ENCODE measurements at places on chromosomes 3 and 15.

- no peak for DNase-seq
Measured at GRCh38 chr3:128276146-128276435, 122.8 kb downstream of the EEFSEC start.

DNA sequence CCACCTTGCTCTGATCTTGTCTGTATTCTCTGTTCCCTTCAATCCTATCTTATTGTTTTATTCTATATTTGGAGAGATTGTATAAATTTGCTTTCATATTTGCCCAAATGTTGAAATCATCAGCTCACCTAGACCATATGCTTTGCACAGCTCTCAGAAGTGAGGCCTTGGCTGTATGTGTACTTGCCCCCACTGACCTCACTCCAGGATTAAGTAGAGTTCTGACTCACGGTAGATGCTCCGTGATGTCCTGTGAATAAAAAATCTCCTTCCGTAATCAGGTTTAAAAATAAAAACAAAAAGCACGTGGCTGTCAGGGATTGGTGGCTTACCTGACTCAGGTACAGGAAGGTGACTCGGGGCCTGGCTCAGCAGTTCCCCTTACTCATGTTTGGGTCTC, 162.2 kb downstream of the RYR3 start:
- DNase-seq: no peak

DNA sequence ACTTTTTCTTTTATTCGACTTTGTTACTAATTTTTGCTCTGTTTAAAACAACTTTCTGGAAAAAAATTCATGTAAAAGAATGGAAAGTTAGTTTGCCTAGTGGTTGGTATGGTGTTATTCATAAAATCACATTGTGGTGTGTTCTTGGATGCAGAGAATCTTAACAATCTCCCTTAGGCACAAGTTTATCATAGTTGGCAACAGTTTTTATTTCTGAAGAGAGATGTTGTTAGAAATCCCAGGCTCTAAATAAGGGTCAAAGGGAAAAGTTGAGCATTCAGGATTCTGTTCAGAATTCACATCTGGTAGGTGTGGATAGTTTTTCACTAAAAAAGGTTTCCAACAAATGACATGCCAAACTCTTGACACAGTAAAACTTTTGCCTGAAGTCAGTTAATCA, 6.4 kb downstream of the DUT start:
- DNase-seq: no peak

GRCh38 chr3:142614059-142614626, 17.9 kb downstream of the PLS1 start:
- DNase-seq: no peak

GRCh38 chr15:95561463-95561862, 769.0 kb upstream of the NR2F2 start:
- no peak for DNase-seq

- no peak for DNase-seq
Measured at GRCh38 chr3:194344012-194344411, 7.1 kb downstream of the CPN2 start.

DNA sequence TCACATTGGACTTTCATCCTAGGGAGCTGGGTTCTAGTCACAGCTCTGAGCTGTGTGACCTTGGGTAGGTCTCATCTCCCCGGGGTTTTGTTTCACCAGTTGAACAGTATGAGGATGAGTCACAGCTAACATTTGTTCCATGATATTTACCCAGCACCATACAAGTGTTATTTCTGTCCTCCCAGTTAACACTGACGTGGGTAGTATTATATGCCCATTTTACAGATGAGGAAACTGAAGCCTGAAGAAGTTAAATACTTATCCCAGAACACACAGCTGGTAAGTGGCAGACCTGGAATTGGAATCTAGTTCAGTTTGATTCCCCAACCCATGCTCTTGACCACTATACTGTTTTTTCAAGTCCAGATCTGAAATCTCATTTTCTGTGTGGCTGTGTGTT, 908 bp upstream of the RARB start:
- no peak for DNase-seq
